ENCODE measurements at places on chromosomes 12 and 14. TPM values are rescaled to one million over a fixed set of nuclear protein-coding genes. Genes with fewer than 3 reads are reported as not detected.

Gene ZNF385A
- polyA plus RNA-seq, result 12.5 TPM

Gene SEL1L
- polyA plus RNA-seq, result 70.1 TPM

Gene LPCAT3
- polyA plus RNA-seq, result 59.1 TPM

DNA sequence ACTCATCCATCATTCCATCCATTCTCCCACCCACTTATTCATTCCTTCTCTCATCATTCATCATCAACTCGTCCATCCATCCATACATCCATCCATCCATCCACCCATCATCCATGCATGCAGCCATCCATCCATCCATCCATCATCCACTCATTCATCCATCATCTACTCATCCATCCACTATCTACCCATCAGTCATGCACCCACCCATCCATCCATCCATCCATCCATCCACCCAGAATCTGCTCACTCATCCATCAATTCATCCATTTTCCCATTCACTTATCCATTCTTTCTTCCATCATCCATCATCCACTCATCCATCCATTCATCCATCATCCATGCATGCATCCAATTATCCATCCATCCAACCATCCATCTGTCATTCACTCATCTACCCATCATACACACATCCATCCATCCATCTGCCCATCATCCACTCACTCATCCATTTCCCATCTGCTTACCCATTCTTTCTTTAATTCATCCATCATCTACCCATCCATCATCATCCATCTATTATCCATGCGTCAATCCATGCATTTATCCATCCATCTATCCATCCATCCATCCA is 107.1 kb upstream of the WSCD2 start:
- no peak for DNase-seq

DNA sequence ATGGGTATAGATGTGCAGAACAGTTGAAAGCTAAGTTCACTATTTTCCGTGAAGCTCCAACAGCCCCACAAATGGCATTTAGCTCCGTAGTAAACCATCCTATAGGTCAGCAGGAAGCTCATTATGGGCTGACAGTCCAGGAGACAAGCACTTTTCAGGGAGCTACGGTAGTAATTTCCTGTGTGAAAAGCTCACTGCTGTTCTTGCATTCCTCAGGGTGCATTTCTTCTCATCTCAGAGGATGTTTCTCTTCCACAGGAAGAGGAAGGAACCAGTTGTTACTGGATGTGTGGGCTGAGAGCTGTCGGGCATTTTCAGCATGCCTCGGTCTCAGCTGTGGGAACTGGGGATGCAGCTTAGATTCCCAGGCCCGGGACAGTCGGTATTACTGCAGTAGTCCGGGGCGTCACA is 72.8 kb downstream of the GALNT4 start:
- DNase-seq, result no peak

- no peak for DNase-seq
These were observed 146.8 kb upstream of the C14orf180 start for GRCh38 chr14:104432611-104433231.
